ENCODE measurements at places on chromosomes 12 and 14. TPM values are rescaled to one million over a fixed set of nuclear protein-coding genes. Genes with fewer than 3 reads are reported as not detected.

VRTN gene
- not detected for polyA plus RNA-seq

CLEC4C gene
- polyA plus RNA-seq, result 0.16 TPM

DAO gene
- 1.4 TPM for polyA plus RNA-seq

- no peak for DNase-seq
Measured at GRCh38 chr12:119206348-119207062, 27.8 kb downstream of the HSPB8 start.

GRCh38 chr12:52662093-52662917 is 10.3 kb upstream of the KRT2 start:
- no peak for DNase-seq

- no peak for DNase-seq
Measured at GRCh38 chr14:76653875-76654572, 107.2 kb upstream of the VASH1 start.
